ENCODE measurements at places on chromosomes 7 and 10. TPM values are rescaled to one million over a fixed set of nuclear protein-coding genes. Genes with fewer than 3 reads are reported as not detected.

ASB10 gene
- not detected for total RNA-seq

SPDYE18 gene
- total RNA-seq: 1.2 TPM

EEF1AKMT2 gene
- 17.9 TPM for total RNA-seq

STOX1 gene
- total RNA-seq: 2.5 TPM

UPK3BL2 gene
- total RNA-seq: 9.8 TPM

FAM25G gene
- total RNA-seq: not detected

PLPP4 gene
- 2.5 TPM for total RNA-seq

TEX47 gene
- total RNA-seq: not detected

CPEB3 gene
- total RNA-seq: 8.8 TPM

Measured in vagina (tissue), 2 donors.